Esophagus mucosa (tissue), 1 donor: ENCODE measurements at places on chromosomes 12 and 14.

GRCh38 chr12:48979602-48980388 is 1.7 kb downstream of the WNT1 start:
- ATAC-seq = no peak

DNA sequence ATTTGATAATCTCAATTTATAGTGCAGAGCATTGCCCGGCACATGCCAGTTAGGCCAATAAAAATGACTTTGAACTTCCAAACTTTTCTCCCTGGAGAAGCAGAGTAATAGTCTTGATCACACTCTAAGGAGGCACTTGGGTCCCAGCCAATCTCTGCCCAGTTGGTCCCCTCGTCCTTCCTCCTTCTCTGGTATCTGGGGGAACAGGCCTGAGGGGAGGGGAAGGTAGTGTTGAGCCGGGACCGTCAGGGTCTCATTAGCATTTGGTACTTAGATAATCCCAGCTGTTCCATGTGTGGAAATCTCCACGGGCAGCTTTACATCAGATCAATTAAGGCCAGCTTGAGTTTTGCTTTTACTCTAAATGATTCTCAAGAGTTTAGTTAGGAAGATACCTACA is 70.1 kb downstream of the ZNF641 start:
- no peak for ATAC-seq

- ATAC-seq = no peak
Observed at GRCh38 chr12:25264114-25264513, 13.4 kb upstream of the KRAS start.

DNA sequence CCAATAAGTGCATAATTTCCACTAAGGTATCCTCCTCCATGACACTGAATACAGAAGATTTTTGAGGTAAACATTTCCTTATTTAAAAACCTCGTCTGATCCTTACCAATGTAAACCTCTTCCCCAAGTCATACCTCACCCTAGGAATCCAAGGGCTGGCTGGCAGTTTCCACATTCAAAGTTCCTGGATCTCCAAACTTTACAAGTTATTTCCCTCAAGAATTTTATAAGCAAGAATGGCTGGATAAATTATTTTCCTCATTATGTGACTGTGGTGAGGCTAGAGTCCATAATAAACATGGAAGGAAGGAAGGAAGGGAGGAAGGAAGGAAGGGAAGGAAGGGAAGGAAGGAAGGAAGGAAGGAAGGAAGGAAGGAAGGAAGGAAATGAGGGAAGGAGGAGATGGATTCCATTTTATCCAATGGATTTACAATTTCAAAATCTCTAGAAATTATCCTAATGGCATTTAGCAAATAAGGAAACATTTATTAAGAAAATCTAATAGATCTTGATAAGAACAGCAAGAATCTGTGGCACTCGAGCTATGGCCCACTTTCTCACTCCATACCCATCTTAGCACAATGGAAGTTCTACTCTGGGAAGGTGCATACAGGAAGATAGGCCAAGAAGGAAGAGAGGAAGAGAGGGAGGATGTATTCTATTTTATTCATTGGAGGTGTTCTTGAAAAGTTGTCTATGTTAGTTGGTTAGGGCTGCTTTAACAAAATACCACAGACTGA is 477.8 kb upstream of the TMPO start:
- ATAC-seq = no peak

GRCh38 chr12:42402821-42403411 is 76.9 kb downstream of the PPHLN1 start:
- ATAC-seq = no peak

- ATAC-seq = no peak
Observed at GRCh38 chr12:612886-613285, 50.4 kb downstream of the NINJ2 start.

- ATAC-seq = no peak
Observed at GRCh38 chr14:24609655-24610344, at the start of gene GZMH. Gene GZMH, minus strand, starts transcription at chr14:24609685. Its CDS starts 72 bp downstream, at chr14:24609613.

- ATAC-seq = no peak
Observed at GRCh38 chr12:75837700-75838099, 193.9 kb downstream of the PHLDA1 start.

GRCh38 chr14:36346052-36346451 is 25.6 kb upstream of the MBIP start:
- no peak for ATAC-seq

DNA sequence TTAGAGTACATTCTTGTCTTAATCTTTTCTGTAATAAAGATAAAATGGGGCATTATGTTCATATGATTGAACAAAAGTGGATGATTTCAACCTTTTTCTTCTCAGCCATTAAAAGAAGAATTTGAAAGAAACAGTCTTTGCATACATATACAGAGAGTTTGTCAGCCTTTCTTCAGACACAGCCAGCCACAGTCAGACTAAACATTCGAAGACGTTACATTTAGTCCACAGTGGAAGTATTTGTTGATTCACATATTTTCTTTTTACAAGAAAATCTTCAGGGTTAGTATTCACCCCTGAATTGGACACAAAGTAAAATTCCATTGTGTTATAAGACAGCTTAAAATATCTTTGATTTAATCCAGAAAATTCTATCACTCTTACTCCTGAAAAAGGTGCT is 36.2 kb downstream of the ETV6 start:
- no peak for ATAC-seq

DNA sequence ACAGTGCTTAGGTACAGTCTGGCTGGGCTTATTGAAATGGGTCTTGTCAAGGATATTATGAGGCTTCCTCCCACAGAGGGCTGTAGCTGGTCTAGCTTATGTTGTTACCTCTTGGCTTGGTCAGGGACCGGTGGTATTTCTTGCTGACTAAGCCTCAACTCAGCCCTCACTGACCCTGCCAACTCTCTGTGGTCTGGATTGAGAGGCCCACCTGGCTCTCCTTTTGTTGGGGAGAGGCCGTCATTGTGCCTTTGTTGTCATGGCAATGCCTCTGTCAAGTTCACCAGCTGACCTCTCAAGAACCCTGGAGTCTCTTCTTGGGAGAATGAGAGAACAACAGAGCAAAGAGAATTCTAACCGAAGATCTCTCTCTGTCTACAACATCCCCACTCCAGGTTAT is 245.6 kb upstream of the NPAS3 start:
- no peak for ATAC-seq

DNA sequence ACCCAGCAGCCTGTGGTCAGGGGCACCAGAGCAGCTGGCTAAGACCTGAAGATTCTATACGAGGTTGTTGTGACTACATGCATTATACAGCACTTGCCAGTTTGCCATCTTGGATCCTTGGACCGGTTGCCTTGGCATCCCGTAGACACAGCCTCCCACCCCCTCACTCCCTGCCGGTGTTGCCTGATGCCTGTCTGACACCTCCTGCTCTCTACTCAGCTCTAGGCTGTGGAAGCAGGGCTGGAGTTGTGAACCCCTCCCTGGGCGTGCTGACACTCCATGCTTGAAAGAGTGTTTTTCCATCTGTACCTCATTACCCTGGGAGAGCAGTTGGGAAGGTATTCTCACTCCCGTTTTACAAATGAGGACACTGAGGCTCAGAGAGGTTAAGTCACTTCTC is 2.5 kb downstream of the CHGA start:
- no peak for ATAC-seq

- ATAC-seq = no peak
Observed at GRCh38 chr12:13422291-13422690, 225.8 kb downstream of the EMP1 start.

- no peak for ATAC-seq
Observed at GRCh38 chr14:26319139-26319864, 278.5 kb downstream of the NOVA1 start.

- ATAC-seq = no peak
Observed at GRCh38 chr14:39483682-39484081, 51.4 kb upstream of the FBXO33 start.

DNA sequence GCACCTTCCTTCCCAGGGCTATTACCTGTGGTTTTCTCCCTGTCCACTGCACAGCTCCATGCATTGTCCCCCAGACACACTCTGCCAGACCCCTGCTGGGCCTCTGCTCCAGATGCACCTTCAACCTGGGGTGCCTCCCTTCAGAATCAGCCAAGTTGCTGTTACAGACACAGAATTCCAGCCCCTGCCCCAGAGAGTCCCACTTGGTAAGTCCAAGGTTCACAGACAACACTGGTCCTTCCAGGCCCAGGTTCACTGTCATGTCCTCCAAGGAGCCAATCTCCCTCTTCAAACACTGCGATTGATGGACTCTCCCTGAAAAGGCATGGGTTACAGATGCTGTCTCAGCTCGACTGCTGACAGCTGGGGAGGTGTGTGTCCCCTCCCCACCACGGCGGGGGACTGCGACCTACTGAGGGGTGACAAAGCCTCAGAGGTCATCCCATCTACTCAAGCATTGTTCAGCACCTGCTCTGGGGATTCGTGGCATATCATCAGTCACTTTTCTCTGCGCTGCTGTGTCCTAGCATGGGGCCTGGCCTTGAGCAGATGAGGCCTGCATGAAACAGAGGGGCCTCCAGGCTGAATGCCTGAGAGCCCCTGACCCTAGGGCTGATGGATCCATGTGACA is 24.3 kb downstream of the CALM1 start:
- ATAC-seq = no peak

- no peak for ATAC-seq
Observed at GRCh38 chr12:61654698-61655097, 605.5 kb upstream of the USP15 start.

DNA sequence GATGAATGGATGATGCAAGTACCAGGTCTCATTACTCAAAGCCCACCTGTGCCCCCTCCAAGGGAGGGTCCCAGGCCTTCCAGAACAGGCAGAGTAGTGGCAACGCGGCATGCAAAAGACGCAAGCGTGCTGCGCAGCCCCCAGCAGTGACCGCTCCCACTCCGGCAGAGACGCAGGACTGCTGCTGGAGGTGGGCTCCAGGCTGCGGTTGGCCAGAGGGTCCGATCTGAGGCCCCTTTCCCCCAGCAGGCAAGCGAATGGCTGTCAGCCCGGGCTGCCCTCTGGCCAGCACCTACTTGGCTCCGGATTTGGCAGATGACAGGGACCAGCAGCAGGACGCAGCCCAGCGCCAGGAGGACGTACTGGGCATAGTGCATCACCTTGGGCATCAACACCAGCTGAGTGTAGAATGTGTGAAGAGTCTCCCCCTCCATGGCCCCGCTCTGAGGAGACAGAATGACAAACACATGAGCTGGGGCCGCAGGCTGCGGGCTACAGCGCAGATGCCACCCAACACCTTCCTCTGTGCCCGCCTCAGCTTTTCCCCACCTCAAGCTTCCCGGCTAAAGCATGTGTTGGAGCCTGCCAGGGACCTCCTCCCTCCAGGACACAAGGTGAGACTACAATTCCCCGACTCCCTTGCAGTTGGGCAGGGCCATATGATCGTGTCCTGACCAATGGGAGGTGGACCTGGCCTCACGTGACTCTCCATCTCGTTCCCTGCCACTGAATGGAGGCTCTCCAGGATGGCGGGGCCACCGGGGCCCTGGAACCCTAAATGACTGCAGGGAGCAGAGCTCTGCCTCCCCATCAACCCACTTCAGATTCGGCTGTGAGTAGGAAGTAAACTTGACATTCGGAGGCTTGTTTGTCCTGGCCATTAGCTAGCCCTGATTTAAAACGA is 77.4 kb downstream of the SCARB1 start:
- ATAC-seq = peak; percentile 99

GRCh38 chr12:44875417-44875953 is 630 bp downstream of the NELL2 start:
- no peak for ATAC-seq

DNA sequence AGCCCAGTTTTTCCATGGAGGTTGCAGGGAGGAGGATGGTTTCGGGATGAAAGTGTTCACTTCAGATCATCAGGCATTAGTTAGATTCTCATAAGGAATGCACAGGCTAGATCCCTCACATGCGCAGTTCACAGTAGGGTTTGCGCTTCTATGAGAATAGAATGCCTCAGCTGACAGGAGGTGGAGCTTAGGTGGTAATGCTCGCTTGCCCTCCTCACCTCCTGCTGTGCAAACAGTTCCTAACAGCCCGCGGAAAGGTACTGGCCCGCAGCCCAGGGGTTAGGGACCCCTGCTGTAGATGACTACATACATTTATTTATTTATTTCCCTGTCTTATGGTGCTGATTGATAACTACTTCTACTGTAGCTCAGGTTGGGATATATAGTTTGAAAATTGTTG is 93.2 kb downstream of the FBXO33 start:
- no peak for ATAC-seq

- ATAC-seq = no peak
Observed at GRCh38 chr14:72169521-72169920, 237.3 kb downstream of the RGS6 start.

DNA sequence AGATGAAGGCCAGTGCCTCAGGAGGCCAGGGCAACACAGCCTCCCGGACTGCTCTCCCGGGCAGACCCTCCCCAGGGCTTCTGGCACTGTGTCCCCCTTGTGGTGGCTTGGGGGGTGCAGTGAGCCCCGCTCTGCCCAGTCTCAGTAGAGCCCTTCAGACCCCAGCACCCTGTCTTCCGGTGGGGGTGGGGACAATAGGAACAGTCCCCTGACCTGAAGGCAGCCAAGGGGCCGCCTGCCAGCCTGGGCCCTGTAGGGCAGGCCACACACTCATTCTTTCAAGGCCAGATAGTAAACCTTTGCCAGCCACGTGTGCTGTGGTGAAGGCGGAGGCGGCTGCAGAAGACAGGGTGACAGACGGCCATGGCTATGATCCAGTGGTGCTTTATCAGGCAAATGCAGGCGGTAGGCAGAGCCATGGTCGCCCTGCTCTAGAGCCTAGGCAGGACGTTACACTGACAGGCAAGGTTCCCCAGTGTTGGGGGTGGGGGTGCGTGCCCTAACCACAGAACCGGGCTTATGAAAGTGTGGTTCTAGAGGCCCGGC is 15.0 kb downstream of the ZFYVE21 start:
- ATAC-seq = peak; percentile 7

DNA sequence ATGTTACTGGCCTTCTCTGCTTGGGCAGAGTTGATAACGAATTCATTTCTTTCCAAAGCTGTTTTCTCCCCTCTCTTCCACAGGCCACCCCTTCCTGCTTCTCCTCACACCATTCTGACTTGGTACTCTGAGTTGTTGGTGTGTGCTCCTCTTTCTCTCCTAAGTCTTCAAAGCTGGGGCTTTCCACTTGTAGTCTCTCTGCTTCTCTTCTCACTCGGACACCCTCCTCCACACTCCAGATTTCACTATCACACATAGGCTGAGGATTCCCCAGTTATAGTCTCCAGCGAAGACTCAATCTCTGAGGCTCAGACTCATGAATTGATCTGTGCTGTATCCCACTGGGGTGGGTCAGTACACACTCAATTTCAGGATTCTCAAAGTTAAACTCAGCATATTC is 201.0 kb downstream of the SSPN start:
- ATAC-seq = no peak

GRCh38 chr12:50914872-50915484 is 37.4 kb upstream of the HIGD1C start:
- ATAC-seq = no peak
